ENCODE measurements at places on chromosomes 6 and 20.

- DNase-seq = no peak
Measured at GRCh38 chr6:161163466-161164181, 110.2 kb downstream of the AGPAT4 start.

DNA sequence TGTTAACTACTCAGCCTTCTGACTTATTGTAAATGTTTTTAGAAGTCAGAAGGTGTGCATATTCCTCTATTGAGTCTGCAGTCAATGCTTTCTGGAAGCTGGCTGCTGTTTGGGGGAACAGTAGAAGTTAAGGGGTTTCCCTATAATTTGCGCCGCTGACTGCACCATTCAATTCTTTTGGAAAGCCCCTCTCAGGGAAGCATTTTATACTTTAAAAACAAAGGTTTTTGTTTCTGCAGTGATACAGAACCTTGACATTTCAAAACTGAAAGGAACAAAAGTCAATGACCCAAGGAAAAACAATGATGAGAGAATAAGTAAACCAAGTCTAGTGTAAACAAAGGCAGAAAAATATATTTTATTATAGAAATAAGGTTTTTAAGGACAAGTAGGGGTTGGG, 120.8 kb upstream of the TNFAIP3 start:
- DNase-seq = no peak

GRCh38 chr6:29705389-29706231, 17.6 kb upstream of the HLA-F start:
- peak; percentile 30 for DNase-seq

GRCh38 chr6:17928514-17929430, 58.7 kb downstream of the KIF13A start:
- DNase-seq = no peak

DNA sequence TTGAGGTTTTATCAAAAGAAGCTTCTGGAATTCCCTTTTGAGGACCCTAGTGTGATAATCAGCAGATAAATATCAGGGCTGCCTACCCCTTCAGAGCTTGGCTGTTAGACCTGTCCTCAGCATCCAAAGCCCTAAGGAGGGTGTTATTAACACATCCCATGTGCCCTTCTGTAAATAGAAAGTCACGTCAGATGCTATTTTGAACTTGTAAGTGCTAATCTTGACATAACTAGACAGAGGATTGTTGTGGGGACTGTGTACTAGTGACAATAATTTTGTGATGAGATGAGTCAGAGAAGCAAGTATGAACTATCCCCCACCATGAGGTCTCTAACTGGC, 4.9 kb upstream of the LAMA4 start:
- DNase-seq = no peak

DNA sequence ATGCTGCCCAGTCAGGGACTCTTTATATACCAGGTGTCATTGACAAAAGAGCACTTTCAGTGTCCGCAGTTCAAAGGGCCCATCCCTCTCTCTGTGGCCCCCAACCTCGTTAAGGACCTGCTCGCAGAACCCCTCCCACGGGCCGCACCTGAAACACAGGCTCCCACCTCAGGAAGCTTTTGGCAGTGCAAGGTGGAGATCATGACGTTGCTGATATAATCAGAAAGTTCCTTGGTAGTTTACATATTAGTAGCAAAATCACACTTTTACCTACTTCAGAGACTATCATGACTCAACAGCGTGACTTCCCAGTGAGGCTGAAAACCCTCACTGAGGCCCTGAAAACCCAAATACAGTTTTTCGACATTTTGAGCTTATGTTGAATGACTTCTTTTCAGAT, 4.1 kb downstream of the TTLL2 start:
- no peak for DNase-seq

DNA sequence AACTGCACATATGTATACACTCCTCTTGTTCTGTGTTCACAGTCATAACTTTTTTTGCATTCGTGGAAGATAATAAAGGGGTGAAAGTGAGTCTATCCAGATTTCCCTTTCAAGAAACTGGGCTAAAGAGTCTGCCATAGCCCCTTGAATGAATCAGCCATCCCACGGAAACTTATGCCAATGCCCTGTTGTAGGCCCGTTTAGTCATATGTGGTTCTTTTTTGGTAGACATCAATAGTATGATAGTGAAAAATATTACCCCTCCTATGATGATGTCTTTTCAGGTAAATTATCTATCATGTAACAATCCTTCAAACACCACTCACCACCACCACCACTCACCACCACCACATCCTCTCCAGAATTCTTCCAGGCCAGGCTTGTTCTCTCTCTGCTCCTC, 99.9 kb upstream of the MYLIP start:
- DNase-seq = no peak

DNA sequence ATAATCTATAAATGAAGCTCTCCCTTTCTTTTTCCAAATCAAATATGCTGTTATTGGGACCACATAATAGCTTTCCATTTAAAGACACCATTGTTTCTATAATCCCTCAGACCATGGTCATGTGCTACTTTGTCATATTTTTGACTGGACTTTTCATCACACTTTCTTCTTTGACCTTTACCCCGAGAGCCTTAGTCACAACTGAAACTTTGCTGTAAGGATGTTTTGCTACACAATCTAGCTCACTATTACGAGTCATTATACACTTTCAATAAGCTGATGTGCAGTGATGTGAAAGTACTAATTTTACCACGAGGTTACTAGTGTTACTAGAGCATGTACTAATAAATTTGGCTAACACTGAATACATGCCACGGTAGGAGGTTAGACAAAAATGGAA, 367.2 kb upstream of the RUNX2 start:
- DNase-seq = no peak

GRCh38 chr6:26328265-26328844, 36.6 kb upstream of the BTN3A2 start:
- peak; percentile 40 for DNase-seq

DNA sequence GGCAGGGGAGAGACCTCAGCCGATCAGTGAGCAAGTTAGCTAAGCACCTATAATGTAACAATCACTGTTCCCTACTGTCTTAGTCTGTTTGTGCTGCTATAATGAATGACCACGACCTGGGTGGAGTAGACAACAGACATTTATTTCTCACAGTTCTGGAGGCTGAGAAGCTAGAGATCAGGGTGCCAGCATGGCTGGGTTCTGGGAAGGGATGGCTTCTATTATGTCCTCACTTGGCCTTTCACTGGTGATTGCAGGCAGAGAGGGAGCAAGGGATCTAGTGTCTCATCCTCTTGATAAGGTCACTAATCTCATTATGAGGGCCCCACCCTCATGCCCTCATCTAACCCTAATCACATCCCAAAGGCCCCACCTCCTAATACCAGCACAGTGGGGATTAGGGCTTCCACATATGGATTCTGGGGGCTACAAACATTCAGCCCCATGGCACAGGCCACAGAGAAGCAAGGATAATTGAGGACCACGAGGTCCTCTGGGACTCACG, 162.5 kb downstream of the CD83 start:
- DNase-seq = no peak

- no peak for DNase-seq
Measured at GRCh38 chr6:136341967-136342366, 52.3 kb upstream of the BCLAF1 start.

DNA sequence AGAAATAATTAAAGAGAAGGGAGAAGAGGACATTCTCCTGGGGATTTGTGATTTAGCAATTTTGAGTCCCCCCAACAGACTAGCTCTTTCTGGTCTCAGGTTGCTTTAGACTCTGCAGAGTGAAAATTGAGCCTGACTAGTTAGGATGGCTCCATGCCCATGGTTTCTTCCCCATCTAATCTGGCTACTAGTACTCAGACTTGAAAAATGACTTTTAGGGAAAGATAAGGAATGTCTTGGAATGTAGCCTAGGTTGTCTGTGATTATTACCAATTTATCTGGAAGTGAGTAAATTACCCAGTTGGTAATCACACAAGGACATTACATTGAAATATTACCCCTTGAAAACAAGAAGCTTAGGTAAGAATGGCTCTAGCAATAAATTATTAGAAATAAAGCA, 4.2 kb downstream of the BEND6 start:
- no peak for DNase-seq

DNA sequence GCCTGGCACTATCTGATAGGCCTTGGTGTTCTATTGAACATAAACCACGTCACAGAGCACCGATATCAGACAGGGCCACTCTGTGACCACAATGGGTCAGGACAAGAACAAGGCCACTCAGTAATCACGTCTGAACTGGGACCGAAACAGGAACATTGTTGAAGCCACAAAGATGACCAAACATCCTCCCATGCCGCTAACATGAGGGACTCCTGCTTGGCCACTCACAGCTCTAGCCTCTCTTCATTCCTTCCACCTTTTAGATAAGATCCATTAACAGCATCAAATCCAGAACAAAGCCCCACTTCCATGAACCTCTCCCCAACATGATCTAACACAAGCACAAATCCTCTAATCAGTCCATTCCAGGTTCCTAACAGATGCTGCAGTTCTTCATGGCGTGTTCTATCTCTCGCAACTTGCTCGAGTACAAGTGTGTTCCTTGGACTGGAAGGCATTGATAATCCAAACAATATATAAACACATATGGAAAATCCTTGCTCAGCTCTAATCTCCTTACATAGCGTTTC, 7.4 kb downstream of the SIRT5 start:
- DNase-seq = no peak

- no peak for DNase-seq
Measured at GRCh38 chr6:137630666-137631065, 136.5 kb upstream of the OLIG3 start.

DNA sequence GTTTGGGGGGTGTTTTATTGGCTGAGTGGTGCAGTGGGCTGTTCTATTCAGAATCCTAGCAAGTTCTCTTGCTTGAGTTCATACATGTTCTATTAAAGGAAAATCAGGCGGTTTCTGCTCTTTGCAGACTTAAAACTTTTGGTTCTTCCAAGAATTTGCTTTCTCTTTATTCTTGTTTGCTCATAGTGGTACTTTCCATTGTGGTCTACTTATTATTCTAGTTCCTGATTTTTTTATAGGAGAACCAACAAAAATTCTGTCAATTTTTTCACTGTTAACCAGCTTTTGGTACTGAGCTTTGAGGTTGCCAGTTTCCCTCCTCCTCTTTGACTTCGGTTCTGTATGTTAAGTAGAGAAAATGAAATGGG, 6.7 kb downstream of the AFDN start:
- no peak for DNase-seq

DNA sequence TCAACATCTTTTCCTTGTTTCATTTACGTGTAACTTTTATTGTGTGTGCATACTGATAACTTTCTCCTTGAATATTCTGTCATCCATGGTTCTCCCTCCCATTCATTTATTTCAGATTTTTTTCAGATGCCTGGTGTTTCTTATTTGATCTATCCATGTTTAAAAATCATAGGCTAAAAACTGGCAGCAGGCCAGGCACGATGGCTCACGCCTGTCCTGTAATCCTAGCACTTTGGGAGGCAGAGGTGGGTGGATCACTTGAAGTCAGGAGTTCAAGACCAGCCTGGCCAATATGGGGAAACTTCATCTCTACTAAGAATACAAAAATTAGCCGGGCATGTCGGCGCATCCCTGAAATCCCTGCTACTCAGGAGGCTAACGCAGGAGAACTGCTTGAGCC, 31.1 kb downstream of the ABT1 start:
- DNase-seq = no peak

DNA sequence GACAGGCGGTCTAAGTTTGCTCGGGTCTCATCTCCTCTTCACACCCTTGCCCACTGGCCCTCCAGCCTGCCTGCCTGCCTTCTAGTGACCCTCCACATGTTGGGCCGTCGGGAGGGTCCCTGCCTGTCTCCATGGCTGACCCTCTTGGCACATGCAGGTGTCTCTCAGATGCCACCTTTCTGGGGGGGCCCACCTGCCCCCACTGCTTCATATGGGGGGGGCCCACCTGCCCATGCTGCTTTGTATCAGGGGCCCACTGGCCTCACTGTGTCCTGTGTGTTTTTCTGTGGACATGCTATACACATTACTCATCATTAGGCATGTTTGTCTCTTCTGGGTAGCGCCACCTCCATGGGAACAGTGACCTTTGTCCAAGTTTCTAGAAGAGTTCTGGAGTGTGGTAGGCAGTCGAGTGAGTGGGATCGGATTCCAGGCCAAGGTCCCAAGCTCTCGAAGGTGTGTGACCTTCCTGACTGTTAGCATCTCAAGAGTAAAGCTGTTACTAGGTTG, 40.4 kb upstream of the KIF25 start:
- no peak for DNase-seq

DNA sequence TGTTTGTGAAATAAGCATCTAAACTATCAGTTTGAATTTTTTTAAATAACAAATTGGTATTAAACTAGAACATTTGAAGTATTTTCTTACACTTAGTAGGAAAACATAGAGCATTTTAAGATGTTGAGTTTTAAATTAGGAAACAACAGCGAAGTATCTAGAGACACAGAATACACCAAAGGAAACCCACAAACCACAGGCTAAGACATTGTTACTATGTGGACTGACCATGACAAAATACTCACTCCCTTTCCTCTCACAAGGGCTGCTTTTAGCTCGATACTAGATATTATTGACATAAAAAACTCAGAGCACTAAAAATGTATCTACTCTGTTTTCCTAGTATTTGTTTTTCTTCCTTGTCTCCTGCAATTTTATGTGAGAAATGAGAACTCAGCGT, 266.0 kb upstream of the CITED2 start:
- no peak for DNase-seq

DNA sequence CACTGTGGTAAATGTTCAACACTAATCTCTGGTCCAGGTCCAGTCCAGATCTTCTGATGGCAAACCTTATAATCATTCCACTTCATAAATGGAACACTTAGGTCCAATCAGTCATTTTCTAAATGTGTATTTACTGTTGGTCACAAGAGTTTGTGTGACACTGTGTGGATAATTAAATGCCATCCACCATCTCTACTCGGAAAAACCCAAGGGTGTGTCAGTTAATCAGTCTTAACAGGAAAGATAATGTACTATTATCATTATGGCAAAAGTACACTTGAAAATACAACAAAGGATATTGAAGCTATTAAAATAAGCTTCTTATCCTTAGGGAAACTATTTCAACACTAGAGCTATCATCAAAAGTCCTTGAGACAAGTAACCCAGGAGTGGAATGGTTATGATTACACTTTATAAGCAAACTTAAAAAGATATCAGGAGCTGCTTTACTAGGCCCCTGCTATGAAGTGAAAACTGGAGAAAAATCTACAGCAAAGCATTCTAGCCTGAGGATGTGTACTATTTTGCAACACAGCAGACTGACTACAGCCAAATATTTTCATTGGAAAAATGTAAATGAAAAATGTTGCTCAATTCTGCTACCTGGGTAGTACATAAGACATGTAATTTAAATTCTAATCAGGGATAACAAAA, 227.9 kb downstream of the LAMA2 start:
- no peak for DNase-seq

DNA sequence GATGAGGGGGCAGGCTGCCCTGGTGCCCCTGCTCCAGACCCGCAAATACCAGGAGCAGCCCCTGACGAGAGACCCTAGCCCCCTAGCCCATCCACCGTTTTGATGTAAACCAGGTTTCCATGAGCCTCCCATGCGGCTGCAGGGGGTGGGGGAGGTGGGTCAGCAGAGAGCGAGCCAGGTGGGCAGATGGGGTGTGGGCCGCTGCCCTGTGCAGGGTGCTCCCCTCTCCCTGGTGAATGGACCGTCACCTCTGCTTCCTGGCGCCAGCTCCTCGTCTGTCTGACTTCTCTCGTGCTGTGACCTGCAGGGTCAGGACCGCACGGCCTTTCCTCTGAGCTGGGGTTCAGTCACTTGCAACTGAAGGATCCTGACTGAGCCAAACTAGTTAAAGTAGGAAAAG, 15.7 kb upstream of the BHLHE23 start:
- no peak for DNase-seq

GRCh38 chr6:130075879-130076460, 57.6 kb downstream of the L3MBTL3 start:
- no peak for DNase-seq

- no peak for DNase-seq
Measured at GRCh38 chr20:62979310-62979709, 26.8 kb downstream of the SLC17A9 start.

Data from CD4-positive, alpha-beta T cell treated with Interleukin-17A for 4 hours (primary cell).